Fibroblast of skin of right biceps (primary cell): ENCODE measurements at places on chromosomes 16 and 17.

DNA sequence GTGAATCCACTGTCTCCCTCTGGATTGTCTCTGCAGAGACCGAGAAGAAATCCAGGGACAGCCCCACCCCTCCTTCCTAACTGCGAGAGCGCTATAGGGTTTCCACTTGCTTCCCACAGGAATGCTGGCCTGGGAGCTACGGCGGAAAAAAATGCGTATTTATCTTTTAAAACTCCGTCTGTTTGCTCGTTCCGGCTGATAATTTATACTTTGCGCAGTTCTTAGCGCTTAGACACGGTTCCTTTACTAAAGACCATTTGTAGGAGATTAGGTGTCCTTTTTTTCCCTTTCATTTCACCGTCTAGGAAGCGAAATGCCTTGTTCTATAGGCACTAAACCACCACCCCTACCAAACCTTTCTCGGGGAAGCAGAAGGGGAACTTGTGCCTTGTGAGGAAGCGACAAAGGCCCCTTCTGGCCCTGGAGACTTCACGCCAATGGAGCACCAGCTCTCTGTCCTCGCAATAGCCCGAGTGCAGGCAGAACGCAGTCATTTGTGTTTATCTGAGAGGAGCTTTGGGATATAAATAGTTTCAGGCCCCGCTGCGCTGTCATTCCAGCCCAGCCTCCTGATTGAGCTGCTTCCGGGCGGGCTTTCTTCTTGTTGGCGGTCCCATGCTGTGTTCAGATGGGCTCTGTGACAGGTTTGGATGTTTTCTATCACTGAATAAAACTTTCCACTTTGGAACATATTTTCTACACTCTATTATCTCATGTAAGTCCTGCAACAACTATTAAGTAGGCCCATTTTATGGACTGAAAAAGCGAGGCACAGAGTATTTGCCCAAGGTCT, 791 bp upstream of the SUPT4H1 start:
- peak; percentile 57 for DNase-seq

- DNase-seq, result no peak
Observed at GRCh38 chr17:43140396-43141332, 15.5 kb upstream of the BRCA1 start.

GRCh38 chr16:85028685-85029407, 1.3 kb downstream of the KIAA0513 start:
- peak; percentile 42 for DNase-seq

- DNase-seq, result no peak
Observed at GRCh38 chr16:19027416-19027815, 40.0 kb upstream of the COQ7 start.

GRCh38 chr17:3843935-3844516, 2.0 kb downstream of the NCBP3 start:
- peak; percentile 36 for DNase-seq

- DNase-seq, result no peak
Observed at GRCh38 chr16:86868070-86868469, 289.7 kb downstream of the FOXL1 start.

DNA sequence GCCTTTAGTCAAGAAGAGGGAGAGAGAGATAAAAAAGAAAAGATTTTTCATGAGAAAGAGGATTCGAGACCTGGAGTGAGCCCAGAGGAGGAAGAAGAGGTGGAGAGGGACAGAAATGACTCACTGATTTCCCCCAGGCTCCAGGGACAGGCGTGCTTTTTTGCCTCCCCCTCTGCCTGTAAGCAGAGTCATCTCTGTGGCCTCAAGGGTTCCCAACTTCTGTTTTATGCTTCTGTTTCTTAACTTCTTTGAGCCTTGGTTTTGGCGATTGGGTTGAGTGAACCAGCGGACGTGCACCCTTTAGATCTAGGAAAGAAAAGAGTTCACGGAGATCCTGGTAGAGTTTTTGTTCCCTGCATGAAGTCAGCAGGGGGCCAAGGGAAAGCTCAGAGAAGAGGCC, 147.9 kb upstream of the NOL11 start:
- DNase-seq, result peak; percentile 29

DNA sequence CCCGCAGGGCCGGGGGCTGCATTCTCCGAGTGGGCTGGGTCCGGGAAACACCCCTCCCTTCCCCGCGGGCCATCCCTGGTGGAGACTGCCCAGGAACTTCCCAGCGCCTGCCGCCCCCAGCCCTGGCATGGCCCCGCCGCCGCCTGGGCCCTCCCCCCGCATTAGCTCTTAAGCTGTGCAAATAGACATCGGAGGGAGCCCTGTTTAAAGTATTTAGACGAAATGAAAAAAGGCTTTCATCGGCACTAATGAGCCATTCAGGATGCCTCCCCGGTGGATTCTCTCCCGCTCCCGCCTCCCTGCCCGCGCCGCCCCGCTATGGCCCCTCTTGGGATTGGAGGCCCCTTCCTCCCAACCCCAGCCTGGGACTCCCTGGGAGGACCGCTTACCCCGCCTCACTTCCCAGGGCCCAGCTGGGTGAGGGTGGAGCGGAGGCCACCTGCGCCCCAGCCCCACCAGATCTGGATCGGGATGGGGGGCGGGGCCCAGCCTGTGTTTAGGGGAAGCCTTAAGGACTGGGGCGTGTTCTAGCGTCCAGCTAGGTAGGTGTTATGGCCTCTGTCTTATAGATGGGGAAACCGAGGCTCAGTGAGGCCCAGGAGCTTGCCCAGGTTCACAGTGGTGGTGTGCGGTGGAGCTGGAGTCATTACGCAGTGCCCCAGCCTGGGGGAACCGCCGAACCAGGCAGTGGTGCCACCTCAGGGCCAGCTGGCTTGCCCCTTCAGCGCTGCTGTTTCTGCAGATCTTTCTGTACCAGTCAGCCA, 19.7 kb downstream of the SEZ6 start:
- no peak for DNase-seq

DNA sequence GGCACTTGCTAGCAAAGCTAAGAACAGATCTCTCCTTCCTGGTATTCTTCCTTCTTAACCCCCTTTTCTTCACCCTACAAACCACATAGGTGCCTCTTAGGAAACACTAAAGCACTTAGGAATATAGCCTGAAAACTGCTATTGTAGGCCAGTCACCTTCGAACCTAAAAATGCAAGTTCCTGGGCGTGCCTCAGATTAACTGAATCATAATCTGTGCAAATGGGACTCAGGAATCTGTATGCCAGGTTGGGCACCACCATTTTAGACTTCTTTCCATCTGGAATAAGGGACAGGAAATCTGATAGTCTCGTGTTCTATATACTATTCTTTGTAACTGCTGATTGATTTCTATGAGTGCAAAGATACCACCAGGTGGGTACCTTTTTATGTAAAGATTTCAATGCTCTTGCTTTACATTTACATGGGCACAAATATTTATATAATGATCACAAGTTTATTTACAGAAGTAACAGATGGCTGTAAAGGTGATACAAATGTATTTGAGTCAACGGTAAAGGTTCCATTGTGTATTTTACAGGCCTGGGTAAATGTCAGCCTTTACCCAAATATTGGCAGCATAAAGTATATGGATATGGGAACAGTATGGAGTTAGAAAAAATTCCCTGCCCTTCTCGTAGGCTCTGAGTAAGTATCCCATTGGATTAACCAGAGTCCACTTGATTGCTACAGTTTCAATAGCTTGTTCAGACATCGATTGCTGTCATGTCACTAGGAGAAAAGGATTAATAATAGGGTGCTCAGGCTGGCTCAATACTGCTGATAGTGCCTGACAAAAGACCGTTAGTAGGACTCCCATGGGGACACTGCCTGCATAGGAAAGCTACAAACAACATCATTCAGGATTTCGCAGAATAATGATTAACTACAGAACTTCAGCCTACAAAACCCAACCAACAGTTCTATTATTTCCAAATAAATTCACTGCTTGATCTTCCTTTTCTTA, 124.7 kb downstream of the SNX11 start:
- DNase-seq, result no peak

DNA sequence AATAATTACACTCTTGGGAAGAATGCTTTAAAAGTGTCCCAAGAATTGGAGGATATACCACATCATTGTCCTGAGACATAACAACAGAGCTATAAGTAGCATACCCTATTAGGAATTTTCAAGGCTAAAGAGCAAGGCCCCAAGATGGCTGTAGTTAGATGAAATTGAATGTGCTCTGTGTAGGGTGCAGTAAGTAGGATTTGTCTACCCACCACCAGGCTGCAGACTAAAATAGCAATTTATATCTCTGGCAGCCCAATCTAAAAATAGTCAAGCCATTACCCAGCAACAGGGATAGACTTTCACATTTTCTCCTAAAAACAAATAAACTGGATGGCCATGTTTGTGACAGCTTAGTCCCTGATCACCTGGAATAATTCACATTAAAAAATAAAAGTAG, 5.6 kb downstream of the MMD start:
- no peak for DNase-seq

DNA sequence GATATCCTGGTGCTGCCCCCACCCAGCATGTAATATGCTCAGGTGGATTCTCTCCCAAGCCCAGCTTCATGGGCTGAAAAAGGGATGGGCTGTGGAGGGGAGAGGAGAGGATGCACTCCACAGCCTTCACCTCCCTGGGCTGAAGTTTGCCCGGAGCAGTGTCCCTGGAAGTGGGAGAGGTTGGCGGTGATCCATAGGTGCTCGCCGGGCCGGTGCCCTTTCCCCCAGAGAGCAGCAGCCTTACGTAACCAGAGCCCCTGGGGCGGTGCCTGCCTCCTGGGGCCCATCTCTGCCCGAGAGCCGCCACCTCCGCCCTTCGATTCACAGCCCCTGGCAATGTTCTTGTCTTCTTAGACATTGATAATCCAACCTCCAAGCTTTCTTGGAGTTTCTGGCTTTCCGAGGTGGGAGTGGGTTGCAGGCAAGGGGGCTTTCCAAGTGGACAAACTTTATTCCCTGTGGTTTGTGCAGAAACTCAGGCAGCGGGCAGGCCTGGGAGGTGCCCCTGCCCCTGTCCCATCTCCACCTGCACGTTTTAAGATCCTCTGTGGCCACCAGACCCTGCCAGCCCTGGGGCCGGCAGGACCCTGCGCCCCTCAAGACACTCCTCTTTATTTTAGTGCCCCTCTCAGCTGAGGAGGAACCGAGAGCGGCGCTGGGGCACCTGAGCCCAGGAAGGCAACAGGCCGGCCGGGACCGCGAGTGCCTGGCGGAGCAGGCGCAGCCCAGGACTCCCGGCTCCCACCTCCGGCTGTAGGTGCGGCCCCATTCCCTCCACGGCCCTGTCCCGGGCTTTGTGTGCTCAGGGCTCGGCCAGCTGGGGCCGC, 3.1 kb upstream of the WDR90 start:
- no peak for DNase-seq

GRCh38 chr16:35146723-35147458, 1687.5 kb downstream of the TP53TG3F start:
- no peak for DNase-seq

DNA sequence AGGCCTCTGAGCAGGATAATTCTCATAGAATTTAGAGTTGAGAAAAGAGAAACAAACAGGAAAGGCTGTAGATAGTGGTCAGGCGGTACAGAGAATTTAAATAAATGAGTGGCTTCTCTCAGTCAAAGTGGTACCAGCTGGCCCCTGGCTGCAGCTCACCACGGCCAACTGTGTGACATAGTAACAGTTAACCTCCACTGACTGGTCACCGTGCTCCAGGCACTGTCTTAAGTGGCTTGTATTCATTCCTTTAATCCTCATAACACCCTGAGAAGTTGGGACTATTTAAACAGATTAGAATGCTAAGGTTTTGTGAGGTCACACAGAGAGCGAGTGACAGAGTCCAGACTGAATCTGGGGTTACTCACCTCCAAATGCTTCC, 108.9 kb downstream of the GNAO1 start:
- no peak for DNase-seq

DNA sequence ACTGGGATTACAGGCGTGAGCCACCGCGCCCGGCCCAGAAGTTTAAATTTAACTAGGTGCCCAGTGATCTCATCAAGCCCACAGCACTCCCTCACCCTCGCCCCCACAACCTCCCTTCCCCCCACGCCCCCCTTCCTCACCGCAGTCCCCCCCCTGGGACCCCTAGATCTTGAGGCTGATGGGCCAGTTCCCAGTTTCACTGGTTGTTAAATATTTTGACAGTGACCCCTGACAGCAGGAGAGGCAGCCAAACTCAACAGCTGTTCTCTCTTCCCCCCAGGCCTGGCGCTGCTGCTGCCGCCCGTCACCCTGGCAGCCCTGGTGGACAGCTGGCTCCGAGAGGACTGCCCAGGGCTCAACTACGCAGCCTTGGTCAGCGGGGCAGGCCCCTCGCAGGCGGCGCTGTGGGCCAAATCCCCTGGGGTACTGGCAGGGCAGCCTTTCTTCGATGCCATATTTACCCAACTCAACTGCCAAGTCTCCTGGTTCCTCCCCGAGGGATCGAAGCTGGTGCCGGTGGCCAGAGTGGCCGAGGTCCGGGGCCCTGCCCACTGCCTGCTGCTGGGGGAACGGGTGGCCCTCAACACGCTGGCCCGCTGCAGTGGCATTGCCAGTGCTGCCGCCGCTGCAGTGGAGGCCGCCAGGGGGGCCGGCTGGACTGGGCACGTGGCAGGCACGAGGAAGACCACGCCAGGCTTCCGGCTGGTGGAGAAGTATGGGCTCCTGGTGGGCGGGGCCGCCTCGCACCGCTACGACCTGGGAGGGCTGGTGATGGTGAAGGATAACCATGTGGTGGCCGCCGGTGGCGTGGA, 15.6 kb downstream of the QPRT start:
- DNase-seq, result no peak

DNA sequence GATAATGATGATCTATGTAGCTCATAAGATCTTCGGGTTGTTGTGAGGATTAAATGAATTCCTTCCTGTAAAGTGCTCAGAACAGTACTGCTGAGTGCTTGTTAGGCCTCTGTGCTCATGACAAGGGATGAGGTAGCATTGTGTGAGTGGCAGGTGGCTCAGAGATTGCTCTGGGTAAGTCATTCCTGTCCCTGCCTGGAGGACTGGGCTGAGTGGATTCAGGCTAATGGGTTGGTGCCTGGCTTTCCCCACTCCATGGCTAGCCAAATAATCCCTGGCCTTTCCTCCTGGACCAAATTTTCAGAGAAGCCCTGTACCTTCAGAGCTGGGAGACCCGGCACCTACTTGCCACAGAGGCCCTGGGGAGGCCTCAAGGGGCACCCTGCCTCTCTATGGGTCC, 1.3 kb upstream of the CCDC92B start:
- DNase-seq, result no peak

DNA sequence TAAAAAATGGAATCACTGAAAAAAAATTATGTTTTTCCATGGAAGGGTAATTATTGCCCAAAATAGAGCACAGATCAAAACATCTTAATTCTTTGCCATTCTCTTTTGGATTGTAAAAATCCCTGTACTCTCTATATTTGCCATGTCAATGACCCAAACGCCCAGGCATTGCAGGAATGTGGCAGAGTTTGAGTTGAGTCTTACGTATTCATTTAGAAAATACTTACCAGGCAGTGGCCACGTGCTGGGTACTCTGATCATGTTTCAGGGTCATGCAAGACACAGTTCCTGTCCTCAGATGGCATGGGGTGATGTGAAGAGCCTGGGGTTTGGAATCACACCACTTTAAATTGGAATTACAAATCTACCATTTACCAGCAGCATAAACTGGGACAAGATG, 267.7 kb downstream of the ABCC12 start:
- peak; percentile 54 for DNase-seq

- no peak for DNase-seq
Observed at GRCh38 chr16:68094614-68094934, 9.4 kb downstream of the NFATC3 start.

- no peak for DNase-seq
Observed at GRCh38 chr17:62717889-62718288, 90.2 kb downstream of the MARCHF10 start.

GRCh38 chr17:4189280-4189679, 46.3 kb downstream of the CYB5D2 start:
- no peak for DNase-seq
